ENCODE measurements at places on chromosomes 11 and 22.

GRCh38 chr11:71129624-71130023, 122.8 kb downstream of the SHANK2 start:
- DNase-seq = no peak

GRCh38 chr11:88178191-88178590, 2.9 kb upstream of the RAB38 start:
- no peak for DNase-seq

- DNase-seq = no peak
These were observed 339.0 kb downstream of the METTL15 start for GRCh38 chr11:28447226-28447625.

DNA sequence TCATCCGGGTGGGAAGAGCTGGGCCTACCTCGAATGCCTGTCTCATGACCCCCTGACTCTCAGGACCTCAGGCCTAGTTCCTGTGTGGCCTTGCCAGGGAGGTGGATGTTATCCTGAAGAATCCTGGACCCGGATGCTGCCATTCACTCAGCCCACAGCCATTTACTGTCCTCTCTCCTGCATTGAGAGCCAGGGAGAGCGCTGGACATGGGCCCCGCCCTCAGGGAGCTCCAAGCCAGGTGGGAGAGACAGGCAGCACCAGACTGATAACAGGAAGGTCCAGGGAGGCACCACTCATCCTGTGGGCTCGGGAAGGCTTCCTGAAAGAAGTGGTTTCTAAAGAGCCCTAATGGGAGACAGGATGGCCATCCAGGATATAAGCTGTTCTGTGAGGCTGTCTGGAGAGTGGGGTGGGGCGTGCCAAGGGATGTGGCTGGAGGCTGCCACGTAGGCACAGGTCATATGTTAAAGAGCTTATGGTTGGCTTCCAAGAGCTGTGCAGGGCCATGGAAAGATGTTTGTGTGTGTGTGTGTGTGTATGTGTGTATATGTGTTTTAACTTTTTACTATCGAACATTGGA, 8.6 kb downstream of the SERPINH1 start:
- DNase-seq = no peak
